ENCODE measurements at places on chromosomes 7 and 10.

DNA sequence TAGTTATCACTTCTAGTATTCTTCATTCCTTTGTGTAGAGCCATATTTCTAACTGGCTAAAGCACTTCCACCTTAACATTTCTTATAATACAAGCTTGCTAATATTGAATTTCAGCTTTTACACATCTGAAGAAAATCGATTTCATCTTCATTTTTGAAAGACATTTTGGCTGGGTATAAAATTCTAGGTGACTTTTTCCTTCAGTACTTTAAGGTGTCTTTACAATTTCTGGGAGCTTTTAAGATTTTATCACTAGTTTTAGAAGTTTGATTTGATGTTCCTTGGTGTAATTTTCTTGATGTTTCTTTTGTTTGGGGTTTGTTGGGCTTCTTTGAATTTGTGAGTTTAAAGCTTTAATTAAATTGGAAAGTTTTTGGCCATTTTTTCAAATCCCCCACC, 38.5 kb upstream of the TMEM168 start:
- DNase-seq, result no peak

DNA sequence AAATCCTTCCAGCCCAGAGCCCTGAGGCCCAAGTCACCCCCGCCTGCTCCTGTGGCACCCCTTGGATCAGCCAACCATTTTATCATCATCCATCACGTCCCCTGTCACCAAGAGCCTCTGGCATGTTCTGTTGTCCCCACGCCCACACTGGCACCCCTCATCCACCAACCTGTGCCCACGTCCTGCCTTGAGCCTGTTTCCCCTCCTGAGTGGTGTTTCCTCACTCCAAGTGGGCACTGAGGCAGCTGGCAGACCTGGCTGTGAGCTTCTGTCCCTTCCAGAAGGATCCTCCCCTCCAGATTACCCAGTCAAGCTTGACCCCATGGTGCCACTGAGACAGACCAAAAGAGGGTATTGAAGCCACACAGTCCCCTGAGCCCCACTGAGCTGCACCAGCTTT, 71.4 kb upstream of the ANTXRL start:
- no peak for DNase-seq

DNA sequence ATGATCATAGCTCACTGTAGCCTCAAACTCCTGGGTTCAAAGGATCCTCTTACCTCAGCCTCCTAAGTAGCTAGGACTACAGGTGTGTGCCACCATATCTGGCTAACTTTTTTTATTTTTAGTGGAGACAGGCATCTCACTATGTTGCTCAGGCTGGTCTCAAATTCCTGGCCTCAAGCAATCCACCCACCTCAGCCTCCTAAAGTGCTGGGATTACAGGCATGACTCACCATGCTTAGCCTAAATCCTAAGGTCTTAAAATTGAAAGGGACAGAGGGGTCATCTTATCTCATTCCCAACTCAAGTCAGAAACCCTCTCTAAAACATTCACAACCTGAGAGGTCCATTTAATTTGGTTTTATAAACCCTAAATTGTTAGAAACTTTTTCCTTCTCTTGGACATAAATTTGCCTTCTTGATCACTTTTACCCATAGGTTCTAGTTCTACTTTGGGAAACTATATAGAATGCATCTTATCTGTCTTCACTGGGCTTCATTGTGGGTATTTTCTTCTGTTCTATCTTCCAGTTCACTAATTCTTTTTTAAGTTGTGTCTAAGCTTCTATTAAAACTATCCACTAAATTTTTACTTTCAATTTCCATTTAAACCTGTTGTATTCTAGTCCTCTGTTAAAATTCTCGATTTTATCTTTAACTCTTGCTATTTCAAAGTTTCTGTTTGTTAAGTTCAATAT, 183.4 kb upstream of the KAT6B start:
- no peak for DNase-seq

DNA sequence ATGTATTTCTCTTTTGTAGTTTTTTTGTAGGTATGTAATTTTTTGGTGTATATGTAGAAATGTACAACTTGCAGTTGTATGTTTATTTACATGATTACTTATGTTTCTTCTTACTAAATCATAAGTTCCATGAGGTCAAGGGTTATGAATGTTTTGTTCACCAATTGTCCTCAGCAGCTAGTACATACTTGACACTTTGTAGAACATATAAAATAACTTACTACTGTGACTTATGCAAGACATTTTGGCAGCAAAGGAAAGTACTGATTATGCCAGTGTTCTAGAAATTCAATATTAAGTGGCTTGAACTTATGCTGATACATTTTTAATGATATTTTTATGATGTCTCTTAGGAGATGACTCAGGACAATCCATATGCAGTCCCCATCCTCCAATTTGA, 209.6 kb downstream of the DKK1 start:
- no peak for DNase-seq

DNA sequence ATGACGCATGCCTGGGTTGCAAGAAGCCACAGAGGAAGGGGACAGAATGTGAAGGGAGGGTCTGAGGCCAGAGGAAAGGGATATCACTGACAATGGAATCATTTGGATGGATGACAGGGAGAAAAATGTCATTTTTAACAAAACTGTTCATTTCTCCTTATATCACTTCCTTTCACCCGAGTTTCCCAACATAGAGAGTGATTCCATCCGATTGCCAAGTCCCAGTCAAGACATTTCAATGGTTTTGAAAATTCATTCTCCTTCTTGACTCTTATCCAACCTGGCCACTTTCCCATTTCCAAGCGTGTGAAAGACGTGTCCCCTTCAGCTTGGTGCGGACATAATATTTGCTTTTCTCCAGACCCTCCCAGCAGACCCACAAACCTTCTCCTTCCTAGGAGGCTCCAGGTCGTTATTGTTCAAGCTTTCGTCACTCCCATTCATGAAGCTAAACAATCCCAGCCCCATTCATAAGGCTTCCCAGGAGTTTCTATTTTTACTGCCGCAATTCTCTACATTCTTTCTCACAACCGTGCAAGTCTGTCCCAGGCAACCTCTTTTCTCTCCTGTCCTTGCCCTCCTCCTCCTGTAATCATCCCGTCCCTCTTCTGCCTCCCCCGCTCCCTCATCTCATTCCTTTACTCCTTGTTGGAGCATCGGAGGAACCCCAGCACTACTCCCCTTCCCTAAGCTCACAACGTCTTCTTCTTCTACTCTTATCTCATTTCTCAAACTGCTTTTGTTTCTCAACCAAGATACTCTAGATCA, 301.3 kb upstream of the KLF6 start:
- DNase-seq, result no peak

DNA sequence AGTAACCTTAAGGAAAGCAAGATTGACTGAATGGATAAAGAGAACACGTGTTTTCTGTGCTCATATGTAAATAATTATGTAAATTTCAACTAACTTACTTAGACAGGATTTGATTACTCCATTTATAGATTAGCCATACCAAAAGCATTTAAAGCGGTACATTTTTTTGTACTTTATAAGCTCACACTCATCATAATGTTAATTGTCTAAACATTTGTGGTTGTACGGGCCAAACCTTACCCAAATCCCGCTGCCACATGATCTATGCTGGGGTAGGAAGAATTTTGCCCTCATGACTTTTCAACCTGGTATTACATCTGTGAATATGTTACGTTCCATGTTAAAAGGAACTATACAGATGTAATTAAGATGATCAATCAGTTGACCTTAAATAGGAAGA, 29.1 kb downstream of the MKX start:
- no peak for DNase-seq

- DNase-seq, result peak; percentile 13
Measured at GRCh38 chr10:95445837-95446486, 115.2 kb downstream of the SORBS1 start.

GRCh38 chr10:8752146-8752843, 697.8 kb downstream of the GATA3 start:
- DNase-seq, result no peak

DNA sequence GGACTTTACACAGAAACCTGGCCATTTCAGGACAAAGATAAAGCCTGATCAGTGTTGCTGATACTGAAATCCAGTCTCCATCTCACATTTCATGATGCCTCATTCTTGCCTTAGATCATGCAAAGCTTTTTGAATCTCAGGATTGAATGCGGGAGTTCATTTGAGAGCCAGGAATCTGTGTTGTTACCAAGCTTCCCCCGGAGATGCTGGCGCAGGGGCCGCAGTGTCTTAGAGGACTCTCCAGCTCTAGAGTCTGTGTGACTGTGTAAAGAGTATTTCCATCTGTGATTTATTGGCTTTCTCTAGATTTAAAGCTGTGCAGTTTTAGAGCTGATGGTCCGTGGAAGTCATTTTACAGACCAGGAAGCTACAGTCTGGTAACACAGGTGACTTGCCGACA, 32.0 kb downstream of the LMTK2 start:
- no peak for DNase-seq

GRCh38 chr7:33937871-33938270, 32.5 kb downstream of the BMPER start:
- no peak for DNase-seq

All from immature natural killer cell (primary cell).